ENCODE measurements at places on chromosomes 2 and 18. TPM values are rescaled to one million over a fixed set of nuclear protein-coding genes. Genes with fewer than 3 reads are reported as not detected.
A peak's percentile ranks its signal among the peaks of the same experiment; 100 is the strongest.

GRCh38 chr2:156338578-156338977 lies 6.1 kb upstream of the NR4A2 start:
- H3K27ac ChIP-seq: peak overlapping the region; percentile 52
- no peaks in the 10 kb centered on the region for H3K36me3 ChIP-seq
- peaks cover 44% of the 10 kb centered on the region for H3K4me1 ChIP-seq
- no peak for DNase-seq

- H3K4me1 ChIP-seq: peaks cover 39% of the 10 kb centered on the region
- peak overlapping the region; percentile 92 for H3K4me3 ChIP-seq
- peaks cover 43% of the 10 kb centered on the region for H3K36me3 ChIP-seq
- DNase-seq: no peak
- peaks cover 4% of the 10 kb centered on the region for H3K27me3 ChIP-seq
These were observed 2.7 kb downstream of the CXCR4 start for GRCh38 chr2:136115183-136115761.

DNA sequence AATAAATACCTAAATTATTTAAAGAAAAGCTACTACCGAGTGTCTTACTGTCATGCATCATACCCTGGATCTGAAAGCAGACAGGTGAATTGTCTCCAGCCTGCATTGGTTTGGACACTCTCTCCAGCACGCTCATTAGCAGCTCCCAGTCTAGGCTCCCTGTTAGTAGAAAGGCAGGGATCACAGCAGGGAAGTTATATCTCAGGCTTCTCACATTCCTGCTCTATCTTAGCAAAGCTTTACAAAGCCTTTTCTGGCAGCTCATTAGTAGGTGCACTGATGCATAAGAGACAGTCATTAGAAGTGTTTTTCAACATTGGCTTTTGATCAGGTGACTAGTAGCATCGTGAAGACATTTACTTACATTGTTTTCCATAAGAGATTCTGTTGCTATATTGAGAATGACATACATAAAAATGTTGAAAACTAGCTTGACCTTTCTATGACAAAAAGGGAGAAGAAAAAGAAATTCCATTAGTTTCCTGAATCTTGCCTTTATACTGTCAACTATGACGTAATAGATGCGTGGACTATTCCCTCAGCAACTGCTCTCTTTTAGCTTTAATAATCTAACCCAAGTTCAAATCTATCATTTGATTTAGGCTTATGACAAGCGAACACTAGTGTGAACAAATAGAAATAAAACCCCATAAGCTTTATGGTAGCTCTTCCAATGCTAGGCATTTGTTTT lies 408.7 kb upstream of the KCNH7 start:
- H3K36me3 ChIP-seq: no peaks in the 10 kb centered on the region
- DNase-seq: no peak
- H3K27me3 ChIP-seq: no peaks in the 10 kb centered on the region
- no peaks in the 10 kb centered on the region for H3K4me1 ChIP-seq
- H3K27ac ChIP-seq: no peak overlapping the region

DNA sequence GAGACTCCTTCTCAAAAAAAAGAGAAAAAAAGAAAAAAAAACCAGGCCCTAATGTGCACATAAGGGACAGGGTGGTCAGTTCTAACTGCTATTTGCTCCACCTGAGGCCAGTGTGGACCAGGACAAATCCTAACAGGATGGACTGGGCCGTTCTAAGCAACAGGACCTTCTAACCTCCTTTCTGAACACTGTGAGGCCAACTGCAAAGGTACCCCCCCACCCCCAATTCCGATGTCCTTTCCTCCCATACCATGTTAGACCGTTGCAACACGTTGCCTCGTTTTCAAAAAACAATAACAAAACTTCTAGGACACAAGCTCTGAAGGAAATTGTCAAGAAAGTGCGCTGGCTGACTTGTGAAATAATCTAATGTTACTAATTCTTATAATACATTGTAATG lies 1.2 kb downstream of the THAP4 start:
- peak overlapping the region; percentile 65 for H3K27ac ChIP-seq
- H3K36me3 ChIP-seq: peaks cover 25% of the 10 kb centered on the region
- no peaks in the 10 kb centered on the region for H3K27me3 ChIP-seq
- H3K4me1 ChIP-seq: peaks cover 41% of the 10 kb centered on the region
- H3K4me3 ChIP-seq: peak overlapping the region; percentile 75

DNA sequence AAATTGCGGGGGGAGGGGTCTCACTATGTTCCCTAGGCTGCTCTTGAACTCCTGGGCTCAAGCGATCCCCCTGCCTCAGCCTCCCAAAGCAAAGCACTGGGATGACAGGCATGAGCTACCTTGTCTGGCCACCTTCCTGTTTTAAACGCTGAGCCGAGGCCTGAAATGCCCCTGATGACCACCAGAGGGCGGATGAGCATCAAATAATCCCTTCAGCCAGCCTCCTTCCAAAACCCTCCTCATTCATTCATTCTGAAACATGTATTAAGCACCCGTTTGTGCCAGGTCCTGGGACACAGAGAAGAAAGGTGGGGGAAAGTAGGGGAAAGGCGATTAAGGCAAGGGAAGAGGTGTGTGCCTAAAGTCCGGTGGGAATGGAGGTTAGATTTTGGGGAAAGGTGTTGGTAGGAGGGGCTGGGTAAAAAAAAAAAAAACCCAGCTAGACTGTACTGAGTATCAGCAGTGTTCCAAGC lies 30.7 kb upstream of the PTMA start:
- no peaks in the 10 kb centered on the region for H3K36me3 ChIP-seq
- H3K4me1 ChIP-seq: peaks cover 14% of the 10 kb centered on the region
- H3K4me3 ChIP-seq: no peak overlapping the region
- H3K27ac ChIP-seq: no peak overlapping the region
- H3K27me3 ChIP-seq: peaks cover 19% of the 10 kb centered on the region

DNA sequence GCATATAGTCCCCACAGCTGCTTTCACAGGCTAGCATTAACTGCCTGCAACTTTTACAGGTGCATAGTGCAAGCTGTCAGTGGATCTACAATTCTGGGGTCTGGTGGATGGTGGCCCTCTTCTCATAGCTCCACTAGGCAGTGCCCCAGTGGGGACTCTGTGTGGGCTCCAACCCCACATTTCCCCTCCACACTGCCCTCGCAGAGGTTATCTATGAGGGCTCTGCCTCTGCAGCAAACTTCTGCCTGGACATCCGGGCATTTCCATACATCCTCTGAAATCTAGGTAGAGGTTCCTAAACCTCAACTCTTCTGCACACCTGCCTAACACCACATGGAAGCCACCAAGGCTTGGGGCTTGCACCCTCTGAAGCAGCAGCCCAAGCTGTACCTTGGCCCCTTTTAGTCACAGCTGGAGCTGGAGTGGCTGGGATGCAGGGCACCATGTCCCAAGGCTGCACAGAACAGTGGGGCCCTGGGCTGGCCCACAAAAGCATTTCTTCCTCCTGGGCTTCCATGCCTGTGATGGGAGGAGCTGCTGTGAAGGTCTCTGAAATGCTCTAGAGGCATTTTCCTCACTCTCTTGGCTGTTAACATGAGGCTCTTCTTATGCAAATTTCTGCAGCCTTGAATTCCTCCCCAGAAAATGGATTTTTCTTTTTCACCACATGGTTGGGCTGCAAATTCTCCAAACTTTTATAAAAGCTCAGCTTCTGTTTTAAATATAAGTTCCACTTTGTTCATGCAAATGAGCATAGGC lies 59.3 kb downstream of the KDM3A start:
- DNase-seq: no peak
- peaks cover 94% of the 10 kb centered on the region for H3K36me3 ChIP-seq
- H3K4me3 ChIP-seq: no peak overlapping the region
- H3K4me1 ChIP-seq: no peaks in the 10 kb centered on the region

GRCh38 chr18:79587779-79588635 lies 91.6 kb upstream of the CTDP1 start:
- H3K27ac ChIP-seq: no peak overlapping the region
- DNase-seq: no peak
- H3K36me3 ChIP-seq: peaks cover 1% of the 10 kb centered on the region

GRCh38 chr2:128302011-128302743 lies 16.5 kb downstream of the HS6ST1 start:
- H3K4me3 ChIP-seq: no peak overlapping the region
- no peaks in the 10 kb centered on the region for H3K27me3 ChIP-seq
- no peak for DNase-seq
- no peak overlapping the region for H3K27ac ChIP-seq

GRCh38 chr2:167144179-167144898 lies 256.1 kb downstream of the XIRP2 start:
- H3K4me3 ChIP-seq: no peak overlapping the region
- no peaks in the 10 kb centered on the region for H3K4me1 ChIP-seq
- H3K27me3 ChIP-seq: no peaks in the 10 kb centered on the region
- DNase-seq: no peak
- no peak overlapping the region for H3K27ac ChIP-seq
- no peaks in the 10 kb centered on the region for H3K36me3 ChIP-seq

DNA sequence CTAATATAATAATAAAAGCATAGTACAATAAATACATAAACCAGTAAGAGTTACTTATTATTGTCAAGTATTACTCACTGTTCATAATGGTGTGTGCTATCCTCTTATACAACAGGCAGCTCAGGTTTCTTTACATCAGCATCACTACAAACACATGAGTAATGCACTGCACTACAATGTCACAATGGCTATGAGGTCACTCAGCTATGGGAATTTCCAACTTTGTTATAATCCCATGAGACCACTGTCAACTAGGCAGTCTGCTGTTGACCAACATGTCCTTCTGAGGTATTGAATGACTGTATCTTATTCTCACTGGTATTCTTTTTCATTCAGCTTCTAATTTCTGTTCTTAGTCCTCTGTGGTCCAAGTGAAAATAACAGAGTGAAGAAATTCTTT lies 250.4 kb upstream of the DSEL start:
- no peaks in the 10 kb centered on the region for H3K36me3 ChIP-seq
- no peak overlapping the region for H3K4me3 ChIP-seq
- no peak for DNase-seq
- no peaks in the 10 kb centered on the region for H3K4me1 ChIP-seq
- no peak overlapping the region for H3K27ac ChIP-seq

DNA sequence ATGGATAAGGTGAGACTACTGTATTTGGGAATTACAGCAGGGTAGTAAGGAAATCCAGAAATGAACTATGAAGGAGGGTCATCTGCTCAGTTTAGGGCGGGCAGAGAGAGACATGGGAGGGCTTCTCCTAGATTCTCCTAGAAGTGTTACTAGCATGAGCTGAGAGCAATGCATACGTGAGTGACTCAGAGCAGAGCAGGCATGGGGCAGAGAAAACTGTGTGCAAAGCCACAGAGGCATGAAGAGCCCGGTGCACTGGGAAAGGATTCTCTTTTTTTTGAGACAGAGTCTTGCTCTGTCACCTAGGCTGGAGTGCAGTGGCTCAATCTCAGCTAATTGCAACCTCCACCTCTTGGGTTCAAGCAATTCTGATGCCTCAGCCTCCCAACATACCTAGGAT lies 116.2 kb downstream of the SOCS6 start:
- no peaks in the 10 kb centered on the region for H3K4me1 ChIP-seq
- H3K36me3 ChIP-seq: no peaks in the 10 kb centered on the region
- no peak for DNase-seq
- H3K27me3 ChIP-seq: peaks cover 5% of the 10 kb centered on the region
- no peak overlapping the region for H3K27ac ChIP-seq

GRCh38 chr2:112579241-112579640 lies 5.2 kb upstream of the CHCHD5 start:
- no peak overlapping the region for H3K4me3 ChIP-seq
- H3K4me1 ChIP-seq: peaks cover 21% of the 10 kb centered on the region
- peaks cover 15% of the 10 kb centered on the region for H3K36me3 ChIP-seq

- H3K4me1 ChIP-seq: peaks cover 19% of the 10 kb centered on the region
- H3K27me3 ChIP-seq: no peaks in the 10 kb centered on the region
- H3K36me3 ChIP-seq: peaks cover 2% of the 10 kb centered on the region
- H3K27ac ChIP-seq: peak overlapping the region; percentile 96
- DNase-seq: peak; percentile 77
These were observed 97.2 kb downstream of the INSIG2 start for GRCh38 chr2:118185210-118186109.

- peaks cover 2% of the 10 kb centered on the region for H3K4me1 ChIP-seq
- DNase-seq: no peak
- peaks cover 20% of the 10 kb centered on the region for H3K27me3 ChIP-seq
These were observed 99.0 kb upstream of the RNF152 start for GRCh38 chr18:61991836-61992235.

DNA sequence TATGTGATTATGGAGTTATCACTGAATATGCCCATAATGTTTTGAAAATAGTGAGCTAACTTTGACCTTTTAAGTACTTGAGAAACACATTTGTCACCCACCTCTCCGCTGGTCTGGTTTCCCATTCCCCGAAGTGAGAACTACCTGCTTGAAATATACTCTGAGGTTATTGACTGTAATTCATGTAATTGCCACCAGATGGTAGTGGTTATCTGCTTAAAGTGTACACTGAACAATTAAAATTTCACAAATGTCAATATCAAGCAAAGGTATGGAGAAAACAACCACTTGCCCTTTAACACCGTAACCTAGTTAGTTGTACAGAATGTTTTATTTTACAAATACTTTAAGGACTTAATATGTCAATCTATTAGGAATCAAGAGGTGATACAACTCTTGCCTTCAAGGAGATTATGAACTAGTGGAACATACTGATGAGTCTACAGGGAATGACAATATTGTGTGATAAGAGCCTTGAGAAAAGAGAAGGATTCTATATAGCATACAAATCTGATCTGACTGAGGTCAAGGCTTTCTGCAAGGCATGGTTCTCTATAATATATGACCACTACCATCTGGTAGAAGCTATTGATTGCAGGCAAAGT lies 316.8 kb upstream of the KCNH7 start:
- no peaks in the 10 kb centered on the region for H3K4me1 ChIP-seq
- no peaks in the 10 kb centered on the region for H3K27me3 ChIP-seq
- H3K4me3 ChIP-seq: no peak overlapping the region

DNA sequence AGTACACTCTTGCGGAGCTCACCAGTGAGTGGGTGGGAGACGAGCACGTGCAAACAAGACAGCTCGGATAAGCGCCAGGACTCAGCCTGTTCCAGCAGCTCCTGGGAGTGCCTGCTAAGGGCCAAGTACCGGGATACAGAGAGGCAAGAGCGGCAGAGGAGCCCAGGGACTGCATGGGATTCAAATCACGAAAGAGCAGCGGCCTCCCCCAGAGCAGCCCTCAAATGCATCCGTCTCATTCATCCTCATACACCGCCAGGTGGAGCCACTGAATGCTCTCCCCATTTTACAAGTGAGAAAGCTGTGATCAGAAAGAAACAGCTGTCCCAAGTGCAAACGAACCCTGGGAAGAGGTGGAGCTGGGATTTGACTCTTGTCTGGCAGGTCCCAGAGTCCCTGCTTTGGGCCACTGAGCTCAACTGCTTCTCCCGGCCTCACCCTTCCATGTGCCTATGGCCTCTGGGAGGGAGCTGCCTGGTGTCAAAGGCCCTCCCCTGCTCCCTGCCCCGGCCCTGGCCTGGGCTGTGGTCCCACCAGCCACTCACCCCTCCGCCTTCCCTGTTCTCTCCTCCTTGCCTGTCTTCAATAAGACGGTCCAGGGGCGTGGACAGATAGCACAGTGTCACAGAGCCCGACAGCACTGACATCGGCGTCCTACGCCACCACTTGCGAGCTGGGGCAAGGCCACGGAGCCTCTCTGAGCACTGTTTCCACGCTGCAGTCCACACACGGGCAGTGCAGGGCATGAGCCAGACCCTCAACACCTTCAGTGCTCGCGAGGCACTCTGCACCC lies 72.8 kb upstream of the TAF1B start:
- H3K4me1 ChIP-seq: peaks cover 18% of the 10 kb centered on the region
- no peaks in the 10 kb centered on the region for H3K27me3 ChIP-seq
- DNase-seq: peak; percentile 78
- no peak overlapping the region for H3K4me3 ChIP-seq
- no peaks in the 10 kb centered on the region for H3K36me3 ChIP-seq

Gene MDH1B
- 0.23 TPM for total RNA-seq

Gene MFSD2B
- total RNA-seq: not detected

Gene CERKL
- total RNA-seq: not detected

Gene IL1F10
- not detected for total RNA-seq

Gene PECR
- 21.6 TPM for total RNA-seq

Gene TMEM247
- not detected for total RNA-seq

Gene PLB1
- total RNA-seq: 1.2 TPM

Gene SERPINB7
- not detected for total RNA-seq
